ENCODE measurements at places on chromosomes 7 and 10.

- no peak for DNase-seq
Measured at GRCh38 chr7:117019786-117020590, 66.7 kb downstream of the ST7 start.

GRCh38 chr7:96521068-96521894, 188.4 kb downstream of the SEM1 start:
- DNase-seq: no peak

GRCh38 chr7:45978010-45978681, 57.1 kb upstream of the IGFBP3 start:
- DNase-seq: no peak

DNA sequence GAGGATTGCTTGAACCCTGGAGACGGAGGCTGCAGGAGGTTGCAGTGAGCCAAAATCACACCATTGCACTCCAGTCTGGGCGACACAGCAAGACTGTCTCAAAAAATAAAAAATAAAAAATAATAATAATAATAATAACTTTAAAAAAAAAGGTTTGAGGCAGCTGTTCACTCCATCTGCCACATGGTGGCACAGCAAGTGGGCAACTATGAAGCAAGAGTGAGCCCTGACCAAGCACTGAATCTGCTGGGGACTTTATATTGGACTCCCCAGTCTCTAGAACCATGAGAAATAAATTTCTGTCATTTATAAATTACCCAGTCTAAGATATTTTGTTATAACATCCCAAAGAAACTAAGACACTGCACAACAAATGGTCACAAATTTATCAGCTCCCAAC, 14.6 kb upstream of the BRI3 start:
- no peak for DNase-seq

DNA sequence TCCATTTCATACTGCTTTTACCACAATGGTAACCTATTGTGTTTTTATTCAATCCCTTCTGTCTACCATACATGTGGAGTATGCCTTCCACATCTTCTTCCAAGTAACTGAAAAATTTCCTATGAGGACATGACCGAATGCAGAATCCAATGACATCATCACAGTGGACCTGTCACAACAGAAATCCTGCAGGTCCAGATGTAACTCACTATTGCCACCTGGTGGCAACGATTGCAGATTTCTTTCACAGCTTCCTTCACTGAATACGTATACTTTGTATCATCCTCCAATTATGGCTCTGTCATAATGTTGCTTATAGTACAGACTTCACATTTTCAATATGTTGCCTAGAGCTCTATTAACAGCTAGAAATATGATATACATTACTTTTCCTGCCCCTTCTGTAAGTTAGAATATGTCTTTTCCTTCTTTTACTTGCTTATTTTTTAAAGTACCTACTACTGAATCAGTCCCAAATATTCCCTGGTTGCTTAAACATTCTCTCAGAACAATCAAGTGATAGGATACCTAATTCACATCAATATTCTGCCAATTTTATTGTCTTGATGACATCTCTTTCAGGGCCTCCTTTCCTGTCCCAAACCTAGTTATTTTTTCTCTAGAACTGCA, 45.4 kb downstream of the SLC13A1 start:
- peak; percentile 7 for DNase-seq

All from activated CD4-positive, alpha-beta T cell treated with anti-CD3 and anti-CD28 coated beads, Interleukin-2, amount 50 U/mL, for 4 hours (primary cell).